ENCODE measurements at places on chromosomes 2 and 18.
A peak's percentile ranks its signal among the peaks of the same experiment; 100 is the strongest.

- DNase-seq, result no peak
These were observed 24.8 kb downstream of the IGFBP2 start for GRCh38 chr2:216657980-216658379.

DNA sequence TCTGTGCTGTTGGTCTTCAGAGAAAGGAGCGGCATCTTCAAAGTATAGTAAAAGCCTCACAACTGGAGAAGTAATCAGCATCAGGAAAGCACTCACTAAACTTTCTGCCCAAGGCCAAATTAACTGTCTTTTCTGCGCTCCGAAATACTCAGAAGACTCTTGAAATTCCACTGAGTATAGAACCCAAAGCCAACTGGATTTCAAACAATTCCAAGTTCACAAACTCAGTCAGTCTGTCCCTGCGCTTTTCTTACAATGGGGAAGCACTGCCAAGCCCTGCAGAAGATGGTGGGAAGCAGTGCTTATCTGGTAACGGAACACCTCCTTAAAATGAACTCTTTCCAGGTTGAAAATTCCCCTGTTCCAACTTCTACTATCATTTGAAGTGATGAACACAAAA is 193.5 kb downstream of the NCKAP5 start:
- DNase-seq, result no peak

- DNase-seq, result no peak
These were observed 502.6 kb upstream of the RAB12 start for GRCh38 chr18:8106603-8107002.

DNA sequence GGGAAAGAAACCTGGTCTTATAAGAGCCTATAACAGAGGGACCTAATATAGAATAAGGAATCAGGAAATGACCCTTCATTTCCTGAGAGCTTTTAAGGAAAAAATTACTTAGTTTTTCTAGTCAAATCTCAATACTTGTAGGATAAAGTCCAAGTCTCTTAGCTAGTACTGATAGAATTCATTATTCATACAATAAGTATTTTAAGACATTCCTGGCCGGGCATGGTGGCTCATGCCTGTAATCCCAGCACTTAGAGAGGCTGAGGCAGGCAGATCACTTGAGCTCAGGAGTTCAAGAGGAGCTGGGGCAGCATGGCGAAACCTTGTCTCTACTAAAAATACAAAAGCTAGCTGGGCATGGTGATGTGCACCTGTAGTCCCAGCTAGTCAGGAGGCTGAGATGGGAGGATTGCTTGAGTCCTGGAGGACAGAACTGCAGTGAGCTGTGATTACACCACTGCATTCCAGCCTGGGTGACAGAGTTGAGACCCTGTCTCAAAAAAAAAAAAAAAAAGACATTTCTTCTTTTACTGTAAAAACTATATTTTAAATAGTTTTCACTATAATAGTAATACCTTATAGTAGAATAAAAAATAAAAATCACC is 3.2 kb downstream of the RAB3GAP1 start:
- DNase-seq, result no peak

DNA sequence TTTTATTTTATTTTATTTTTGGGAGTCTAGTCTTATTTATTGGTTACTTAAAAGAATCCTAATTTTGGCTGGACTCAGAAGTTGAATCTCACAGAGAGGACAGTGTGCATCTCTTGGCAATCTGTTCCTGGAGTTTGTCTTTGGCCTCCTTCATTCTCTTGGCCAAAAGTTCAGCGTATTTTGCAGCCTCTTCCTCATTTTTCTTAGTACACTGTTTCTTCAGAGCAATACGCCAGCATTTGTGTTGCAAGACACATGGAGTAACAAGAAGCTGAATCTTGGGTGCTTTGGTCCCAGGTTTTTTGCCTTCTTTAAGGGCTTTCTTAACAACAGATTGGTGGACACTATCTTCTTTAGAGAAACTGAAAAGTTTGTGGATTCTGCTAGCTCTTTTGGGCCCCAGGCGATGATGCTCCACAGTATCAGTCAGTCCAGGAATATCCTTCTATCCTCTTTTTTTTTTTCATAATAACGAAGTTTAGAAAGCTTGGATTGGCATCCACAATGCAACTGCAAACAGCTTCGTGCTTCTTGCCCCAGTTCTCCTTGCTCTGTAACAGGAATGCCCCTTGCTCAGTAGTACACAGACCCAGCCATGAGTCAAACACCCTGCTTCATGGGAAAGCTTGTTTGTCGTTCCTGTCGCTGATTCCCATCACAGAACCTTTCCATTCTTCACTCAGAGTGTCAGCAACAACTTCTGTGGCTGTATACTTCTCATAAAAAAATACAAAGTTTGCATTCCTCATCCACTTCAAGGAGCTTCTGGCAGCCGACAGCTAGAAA is 34.8 kb upstream of the RFX8 start:
- peak; percentile 45 for DNase-seq

- no peak for DNase-seq
These were observed 88.1 kb downstream of the EPB41L3 start for GRCh38 chr18:5455674-5456073.

DNA sequence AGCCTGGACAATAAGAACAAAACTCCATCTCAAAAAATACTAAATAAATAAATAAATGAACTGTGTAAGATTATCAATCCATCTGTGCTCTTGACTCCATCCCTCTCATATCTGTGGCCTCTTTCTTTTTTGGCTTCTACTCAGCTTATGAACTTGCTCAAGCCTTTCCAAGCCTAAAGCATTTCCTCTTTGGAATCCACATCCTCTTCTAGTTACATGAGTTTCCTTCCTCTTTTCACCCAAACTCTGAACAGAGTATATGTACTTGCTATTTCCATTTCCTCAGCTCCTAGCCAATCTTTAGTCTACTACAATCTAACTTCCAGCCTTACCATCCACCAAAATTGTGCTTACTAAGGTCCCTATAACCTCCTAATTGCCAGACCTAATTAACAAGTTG is 2.5 kb upstream of the DNAJC10 start:
- DNase-seq, result peak; percentile 47

GRCh38 chr2:16400127-16400623 is 265.5 kb downstream of the CYRIA start:
- DNase-seq, result peak; percentile 59

DNA sequence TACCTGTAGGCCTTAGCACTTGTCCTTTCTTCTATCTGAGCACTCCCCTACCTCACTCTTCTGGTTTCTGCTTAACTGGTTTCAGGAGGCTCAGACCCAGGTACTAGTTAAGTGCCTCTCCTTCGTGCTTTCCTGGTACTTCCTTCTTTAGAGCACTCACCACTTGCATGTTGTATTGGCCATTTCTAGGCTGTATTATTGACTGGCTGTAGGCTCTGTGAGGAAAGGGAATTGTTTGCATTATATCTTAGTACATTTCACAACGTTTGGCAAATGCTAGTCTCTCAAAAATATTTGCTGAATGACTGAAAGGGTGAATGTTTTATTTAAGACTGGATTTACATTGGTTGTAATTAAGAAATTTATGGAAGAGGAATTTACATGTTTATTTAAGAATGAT is 36.0 kb upstream of the SCN1A start:
- DNase-seq, result no peak

- no peak for DNase-seq
These were observed 250.5 kb downstream of the LOXHD1 start for GRCh38 chr18:46406539-46406932.

DNA sequence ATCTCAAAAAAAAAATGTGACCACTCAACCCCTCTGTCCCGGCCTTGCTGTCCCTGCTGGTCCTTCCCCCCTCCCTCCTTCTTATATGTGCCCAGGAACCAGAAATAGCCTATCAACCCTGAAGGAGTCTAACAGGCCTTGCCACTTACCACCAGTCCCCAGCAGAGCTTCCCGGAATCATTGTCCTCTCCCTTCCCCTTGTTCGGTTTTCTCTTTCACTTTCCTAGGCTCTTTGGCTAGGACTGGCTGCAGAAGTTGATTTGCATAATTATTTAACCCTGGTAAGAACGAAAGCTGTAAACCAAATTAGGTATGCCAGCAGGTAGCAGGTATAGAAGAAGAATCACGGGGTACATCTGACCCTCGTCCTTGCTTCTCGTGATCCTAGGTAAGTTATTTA is 72.6 kb upstream of the ZNF532 start:
- DNase-seq, result no peak

DNA sequence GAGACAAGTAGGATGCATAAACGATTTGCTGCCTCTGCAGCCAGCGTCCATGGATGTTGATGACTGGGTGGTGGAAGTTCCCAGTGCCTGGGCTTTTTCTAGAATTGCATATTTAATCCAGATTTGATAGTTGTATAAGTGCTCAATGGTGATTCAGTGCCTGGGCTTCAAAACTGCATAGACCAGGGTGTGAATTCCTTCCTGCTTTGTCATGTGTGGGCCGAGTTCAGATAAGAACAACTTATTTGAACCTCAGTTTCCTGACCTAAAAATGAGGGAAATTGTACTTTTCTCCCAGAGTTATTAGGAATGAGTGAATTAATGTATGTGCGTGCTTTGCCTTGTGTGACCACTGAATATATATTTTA is 154.6 kb downstream of the WDSUB1 start:
- DNase-seq, result no peak

DNA sequence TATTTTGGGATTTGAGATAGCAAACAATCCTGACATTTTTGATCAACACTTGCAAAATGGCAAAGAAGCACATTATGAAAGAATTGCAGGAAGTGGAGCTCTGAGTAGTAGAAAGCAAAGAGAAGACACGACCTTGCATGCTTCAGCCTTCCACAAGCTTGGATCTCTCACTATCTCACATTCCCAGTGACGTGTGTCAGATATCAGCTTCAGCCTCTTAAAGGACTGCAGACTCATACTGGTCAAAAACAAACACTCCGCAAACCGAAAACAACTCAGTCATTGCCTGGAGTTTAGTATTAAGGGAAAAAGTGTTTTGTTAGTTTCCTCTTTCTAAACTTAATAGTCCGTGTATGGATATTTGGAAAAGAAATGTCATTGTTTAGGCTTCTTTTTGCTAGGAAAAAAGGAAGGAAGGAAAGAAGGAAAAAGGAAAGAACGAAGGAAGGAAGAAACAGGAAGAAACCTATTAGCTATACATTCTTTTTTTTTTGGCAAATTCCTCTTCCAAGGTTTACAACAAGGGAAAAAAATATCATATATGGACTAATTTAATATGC is 32.6 kb upstream of the SLC40A1 start:
- DNase-seq, result peak; percentile 92

DNA sequence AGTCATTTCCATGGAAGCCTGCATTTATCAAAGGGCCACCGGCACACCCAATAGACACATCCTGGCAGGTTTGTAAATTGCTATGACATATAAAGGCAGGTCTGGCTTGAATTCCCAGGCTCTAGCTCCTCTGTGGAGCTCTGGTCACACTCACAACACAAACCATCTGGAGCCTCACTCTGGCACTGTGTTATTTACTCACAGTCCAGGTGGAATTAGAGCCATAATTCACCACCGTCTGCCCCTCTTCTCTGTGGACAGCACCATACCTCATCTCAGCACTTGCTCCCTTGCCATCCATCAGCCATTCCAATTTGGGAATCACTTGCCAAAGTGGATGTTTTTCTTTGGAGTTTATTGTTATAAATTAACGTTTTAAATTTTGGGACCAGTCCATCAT is 84.3 kb upstream of the OSR1 start:
- DNase-seq, result no peak

DNA sequence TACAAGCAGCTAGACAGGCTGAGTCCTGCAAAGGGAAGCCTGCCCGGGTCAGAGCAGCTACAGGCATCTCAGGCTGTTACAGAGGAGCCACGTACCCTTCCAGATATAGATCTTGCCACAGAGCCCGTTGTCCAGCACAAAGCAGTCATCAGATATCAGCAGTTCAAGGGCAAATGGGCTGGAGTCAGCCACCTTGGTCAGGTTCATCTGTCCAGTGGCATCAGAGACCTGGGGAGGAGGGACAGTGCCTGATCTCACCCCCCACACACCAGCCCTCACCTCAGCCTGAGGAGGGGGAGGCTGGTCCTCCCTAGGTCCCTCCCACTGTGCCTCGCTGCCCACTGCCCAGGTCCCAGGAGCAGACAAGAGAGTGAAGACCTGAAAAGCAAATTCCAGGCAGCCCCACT is 12.2 kb downstream of the CAPG start:
- DNase-seq, result no peak

- DNase-seq, result no peak
These were observed 405.5 kb downstream of the PARD3B start for GRCh38 chr2:204950695-204951346.

GRCh38 chr2:20418519-20418918 is 28.4 kb upstream of the RHOB start:
- no peak for DNase-seq

DNA sequence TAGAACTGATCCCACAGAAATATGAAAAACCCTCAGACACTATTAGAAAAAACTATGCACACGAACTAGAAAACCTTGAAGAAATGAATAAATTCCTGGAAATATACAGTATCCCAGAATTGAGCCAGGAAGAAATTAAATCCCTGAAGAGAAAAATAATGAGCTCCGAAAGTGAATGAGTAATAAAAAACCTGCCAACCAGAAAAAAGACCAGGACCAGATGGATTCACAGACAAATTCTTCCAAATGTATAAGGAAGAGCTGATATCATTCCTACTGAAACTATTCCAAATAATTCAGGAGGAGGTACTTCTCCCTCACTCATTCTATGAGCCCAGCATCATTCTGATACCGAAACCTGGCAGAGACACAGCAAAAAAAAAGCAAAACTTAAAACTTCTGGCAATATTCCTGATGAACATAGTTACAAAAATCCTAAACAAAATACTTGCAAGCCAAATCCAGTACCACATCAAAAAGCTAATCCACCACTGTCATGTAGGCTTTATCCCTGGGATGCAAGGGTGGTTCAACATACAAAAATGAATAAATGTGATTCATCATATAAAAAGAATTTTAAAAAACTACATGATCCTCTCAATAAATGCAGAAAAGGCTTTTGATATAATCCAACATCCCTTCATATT is 1397.6 kb upstream of the DDX18 start:
- DNase-seq, result no peak

DNA sequence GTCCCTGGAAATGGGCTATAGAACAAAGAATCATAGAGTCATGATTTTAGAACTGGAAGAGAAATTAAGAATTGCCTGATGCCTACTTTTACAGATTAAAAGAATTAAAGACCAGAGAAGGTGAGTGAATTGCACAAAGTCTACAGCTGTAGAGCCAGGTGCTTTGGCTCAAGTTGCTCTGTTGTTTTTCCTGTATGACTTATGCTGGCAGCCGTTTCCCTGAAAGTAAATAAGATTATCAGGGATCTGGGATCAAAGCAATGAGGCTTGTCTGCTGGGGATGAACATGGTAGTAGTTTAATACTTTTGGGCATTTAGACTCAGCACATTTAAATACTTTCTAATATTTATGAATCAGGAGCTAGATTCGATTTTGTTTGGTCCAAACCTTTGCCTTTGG is 166.9 kb downstream of the PRPF40A start:
- DNase-seq, result no peak

DNA sequence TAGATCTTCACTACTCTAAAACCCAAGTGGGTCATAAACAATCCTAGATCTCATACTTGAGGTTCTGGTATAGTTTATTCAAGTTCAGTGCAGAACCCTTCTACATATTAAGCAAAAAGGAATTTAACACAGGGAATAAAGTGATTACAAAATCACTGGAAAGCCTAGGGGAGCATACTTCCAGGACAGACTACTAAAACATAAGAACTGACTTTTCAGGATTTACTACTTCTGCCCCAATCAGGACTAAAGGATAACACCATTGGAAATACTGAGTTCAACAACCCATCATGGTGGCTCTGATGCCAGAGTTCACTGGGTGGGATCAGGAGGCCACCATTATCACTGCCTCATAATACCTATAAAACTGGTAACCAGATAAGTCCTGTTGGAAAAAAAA is 123.6 kb downstream of the DNAH7 start:
- no peak for DNase-seq

- no peak for DNase-seq
These were observed 20.1 kb upstream of the TTC39C start for GRCh38 chr18:23994361-23994902.

Measured in hematopoietic multipotent progenitor cell treated with erythropoietin and hydrocortisone succinate and interleukin-3 and kit ligand, for 6 days (in vitro differentiated cells).